ENCODE measurements at places on chromosomes 2 and 18.

DNA sequence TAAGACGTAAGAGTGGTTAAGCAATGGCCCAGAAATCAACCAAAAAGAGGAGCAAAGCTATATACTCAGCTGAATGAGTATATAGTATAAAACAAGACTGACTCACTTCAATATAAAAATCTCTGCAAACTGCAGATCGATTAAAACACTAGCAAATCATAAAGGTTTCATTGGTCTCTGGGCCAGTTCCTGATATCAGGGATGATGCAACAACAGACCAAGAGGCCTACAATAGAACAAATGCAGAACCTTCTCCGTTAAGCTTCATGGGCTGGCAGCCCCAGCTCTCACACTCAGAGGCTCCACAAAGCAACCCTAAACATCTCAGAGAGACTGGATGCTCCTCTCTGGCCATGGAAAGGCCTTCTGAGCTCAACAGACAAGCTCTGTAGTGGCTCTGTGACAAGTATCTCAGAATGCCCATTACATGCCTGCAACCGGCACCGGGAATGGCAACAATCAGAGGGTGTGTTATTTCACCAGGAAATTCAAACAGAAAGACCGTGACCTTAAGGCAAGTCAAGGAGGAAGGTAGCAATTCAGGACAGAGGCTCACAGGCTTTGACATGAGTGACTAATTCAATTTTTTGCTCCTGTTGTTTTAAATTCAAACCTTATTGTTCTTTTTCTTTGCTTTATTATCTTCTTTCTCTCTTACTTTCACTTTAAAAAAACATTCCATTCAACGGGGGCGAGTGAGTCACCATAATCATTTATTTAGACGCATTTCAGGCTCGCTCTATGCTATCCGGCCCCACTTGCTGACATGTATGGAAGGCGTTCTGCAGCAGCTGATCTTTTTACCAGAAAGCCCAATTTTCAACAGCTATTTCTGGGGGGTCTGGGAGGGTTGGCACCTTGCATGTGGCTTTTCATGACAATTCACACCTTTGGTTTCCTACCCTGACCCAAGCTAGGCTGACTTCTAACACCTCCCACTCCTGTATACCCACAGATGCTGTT, 15.1 kb downstream of the CYRIA start:
- DNase-seq: no peak

DNA sequence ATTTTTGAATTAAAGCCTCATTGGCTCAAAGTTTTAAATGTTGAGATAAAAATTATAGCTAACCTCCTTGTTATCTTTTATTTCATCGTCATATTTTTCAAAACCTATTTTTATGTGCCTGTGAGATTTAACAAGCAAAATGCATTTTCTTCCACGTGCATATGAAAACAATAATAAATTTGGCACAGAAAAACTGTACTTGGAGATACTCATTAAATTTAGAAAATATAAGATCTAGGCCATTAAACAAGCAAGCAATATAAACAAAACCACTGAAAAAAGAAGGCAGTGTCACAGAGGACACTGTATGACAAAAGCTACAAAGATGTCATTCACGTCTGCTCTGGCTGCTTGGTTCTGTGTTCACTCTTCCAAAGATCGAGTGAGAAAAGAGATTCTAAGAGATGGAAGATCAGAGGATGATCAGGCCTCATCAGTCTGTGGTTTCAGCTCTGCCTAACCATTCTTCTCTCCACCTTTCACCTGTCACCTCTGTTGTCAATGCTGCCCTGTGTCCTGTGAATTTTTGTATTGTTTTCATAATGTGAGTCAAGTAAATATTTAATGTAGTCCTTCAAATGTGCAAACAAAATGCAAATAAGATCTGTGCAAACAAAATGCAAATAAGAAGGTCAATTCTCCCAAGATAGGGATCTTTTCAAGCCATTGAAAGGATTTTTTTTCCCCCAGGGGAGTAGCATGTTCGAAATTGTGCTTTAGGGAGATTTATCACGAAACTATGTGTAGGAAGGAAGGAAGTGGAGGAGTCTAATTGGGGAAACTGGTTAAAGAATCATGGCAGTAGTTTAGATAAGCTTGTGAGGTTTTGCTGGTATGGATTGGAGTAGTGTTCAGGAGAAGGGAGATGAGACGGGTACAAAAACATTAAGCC, 138.7 kb upstream of the RBMS1 start:
- DNase-seq: no peak

GRCh38 chr2:164976301-164976700, 21.0 kb upstream of the SLC38A11 start:
- no peak for DNase-seq

DNA sequence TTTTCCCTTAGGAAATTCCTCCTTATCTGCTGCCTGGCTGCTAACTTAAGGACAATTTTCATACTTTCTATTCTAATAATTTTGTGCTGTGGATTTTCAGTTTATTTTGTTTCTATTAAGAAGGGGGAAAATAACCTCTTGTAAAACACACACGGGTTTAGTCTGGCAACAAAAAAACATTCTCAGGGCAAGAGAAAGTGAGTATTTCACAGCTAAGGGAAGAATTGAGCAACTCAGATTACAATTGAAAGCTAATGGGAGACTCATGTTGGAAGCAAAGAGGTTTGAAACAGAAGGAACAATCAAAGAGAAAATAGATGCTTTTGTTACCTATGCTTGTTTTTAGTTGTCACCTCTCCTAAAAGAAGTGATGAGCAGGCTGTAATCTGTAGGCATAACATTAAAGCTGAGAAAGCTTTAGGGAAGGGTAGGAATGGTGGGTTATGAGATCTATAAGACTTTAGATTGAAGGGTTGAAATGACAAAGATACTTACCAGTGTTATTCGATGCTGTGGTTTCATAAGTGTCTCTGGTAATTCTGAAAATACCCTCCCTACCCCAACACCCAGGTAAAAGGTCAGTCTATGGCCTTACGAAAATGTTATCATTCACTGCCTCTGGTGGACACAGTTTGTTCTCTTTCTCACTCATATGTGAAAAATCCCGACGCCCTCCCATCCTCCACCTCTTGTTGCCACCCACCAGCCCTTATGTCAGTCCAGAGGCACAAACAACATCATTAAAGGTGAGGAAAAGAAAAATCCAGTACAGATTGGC, 510.9 kb downstream of the TXNL1 start:
- DNase-seq: no peak

- DNase-seq: no peak
These were observed 2.0 kb downstream of the EDAR start for GRCh38 chr2:108986916-108987510.

DNA sequence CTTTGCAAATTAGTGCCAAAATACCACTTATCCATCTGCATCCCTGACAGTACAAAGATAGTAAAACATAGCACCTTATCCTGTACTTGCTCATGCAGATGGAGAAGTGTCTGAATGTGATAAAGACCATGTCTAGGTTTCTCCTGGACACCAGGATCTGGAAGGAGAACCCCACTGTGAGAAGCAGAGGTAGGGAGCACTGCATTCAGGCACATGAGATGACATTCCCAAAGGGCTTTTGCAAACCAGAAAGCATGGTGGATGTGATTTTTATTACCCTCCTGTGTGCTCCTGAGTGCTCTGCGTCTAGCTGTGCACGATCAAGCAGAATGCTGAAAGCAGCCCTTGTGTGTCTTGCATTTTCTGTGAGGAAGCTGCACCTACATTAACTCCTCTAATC, 857.6 kb upstream of the ID2 start:
- no peak for DNase-seq

- no peak for DNase-seq
These were observed 217.6 kb downstream of the NDUFA10 start for GRCh38 chr2:239807568-239807967.

DNA sequence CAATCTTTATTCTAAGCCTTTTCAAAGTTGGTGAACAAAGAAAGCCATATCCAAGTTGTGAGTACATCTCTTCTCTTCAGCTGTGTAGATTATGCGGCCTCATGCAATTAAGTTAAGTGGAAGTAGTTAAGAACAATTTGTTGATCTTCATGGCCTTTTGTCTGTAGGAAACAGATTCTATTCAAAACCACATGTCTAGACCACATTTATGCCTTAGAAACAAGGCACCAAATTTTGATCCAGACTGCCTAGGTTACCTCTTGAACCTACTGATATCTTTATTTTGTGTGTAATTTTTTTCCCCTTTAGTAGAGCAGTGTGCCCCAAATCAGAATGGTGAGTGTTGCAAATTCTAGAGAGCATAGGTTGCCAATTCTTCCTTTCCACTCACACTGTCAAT, 101.6 kb upstream of the CERS6 start:
- DNase-seq: no peak

GRCh38 chr18:49476664-49477411, 10.2 kb downstream of the C18orf32 start:
- DNase-seq: no peak

DNA sequence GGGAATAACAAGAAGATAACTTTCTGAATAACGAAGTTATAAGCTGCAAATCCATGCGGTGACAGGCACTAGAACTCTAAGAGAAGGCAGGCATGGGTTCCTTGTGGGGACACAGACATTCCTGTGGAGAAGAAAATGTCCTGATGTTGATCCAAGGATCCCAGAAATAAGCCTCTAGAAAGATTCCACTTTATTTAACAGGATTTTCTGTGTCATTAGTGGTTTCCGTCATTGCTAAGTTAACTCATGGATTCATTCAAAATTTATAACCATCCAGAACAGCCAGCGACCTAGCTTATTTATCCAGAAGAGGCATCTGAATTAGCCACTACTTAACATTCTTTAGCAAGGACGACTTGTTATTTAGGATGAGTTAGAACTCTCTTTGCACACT, 10.0 kb upstream of the CD302 start:
- DNase-seq: no peak

GRCh38 chr2:182182436-182182835, 196.8 kb downstream of the PPP1R1C start:
- DNase-seq: no peak

- DNase-seq: no peak
These were observed 77.1 kb upstream of the SLC39A10 start for GRCh38 chr2:195579776-195580555.

- no peak for DNase-seq
These were observed 128.4 kb downstream of the RNF152 start for GRCh38 chr18:61764381-61764780.

DNA sequence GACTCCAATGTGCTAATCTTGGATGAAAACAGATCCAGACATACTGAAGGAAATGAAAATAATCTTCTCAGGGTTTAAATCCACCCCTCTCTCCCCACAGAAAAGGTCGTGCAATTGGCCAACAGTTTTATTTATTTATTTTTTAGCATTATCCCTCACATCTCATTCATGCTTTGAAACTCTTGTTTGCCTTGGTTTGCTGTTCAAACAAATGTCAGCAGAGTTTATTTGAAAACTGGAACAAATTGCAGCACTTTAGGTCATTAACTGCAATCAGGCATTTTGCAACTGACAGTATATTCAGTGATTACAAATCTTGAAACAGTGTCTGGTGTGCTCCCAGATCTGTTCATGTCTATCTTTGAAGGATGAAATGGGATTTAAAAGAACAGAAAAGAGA, 220.6 kb downstream of the SLC4A10 start:
- no peak for DNase-seq
